ENCODE measurements at places on chromosomes 3 and 15.

GRCh38 chr3:16369276-16369675 is 104.3 kb downstream of the OXNAD1 start:
- DNase-seq, result no peak

- DNase-seq, result no peak
Observed at GRCh38 chr15:56798639-56799038, 65.3 kb upstream of the ZNF280D start.

DNA sequence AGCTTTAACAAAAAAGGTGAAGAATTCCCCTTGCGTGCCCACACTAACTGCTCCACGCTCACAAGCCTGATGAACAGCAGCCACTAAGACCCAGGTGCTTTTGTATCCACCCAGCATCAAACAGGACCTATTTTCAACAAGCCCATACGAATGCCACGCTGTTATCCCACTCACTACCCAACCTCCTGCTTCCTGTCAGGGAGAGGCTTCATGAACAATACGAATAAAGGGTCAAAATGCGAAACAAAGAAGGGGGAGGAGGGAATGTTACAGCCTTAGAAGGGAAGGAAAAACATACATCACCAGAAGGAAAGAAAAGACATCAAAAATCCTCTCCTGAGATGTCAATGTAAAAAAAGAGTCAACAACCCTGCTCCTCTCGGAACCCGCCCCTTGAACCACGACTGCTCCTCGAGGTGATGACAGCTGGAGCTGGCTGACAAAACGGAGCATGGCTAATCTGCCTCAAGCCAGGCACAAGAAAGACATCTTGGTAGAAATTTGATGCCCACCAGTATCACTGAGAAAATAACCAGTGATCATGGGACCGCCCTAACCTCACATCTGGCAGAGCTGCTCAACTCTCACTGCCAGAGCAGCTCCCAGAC is 9.7 kb downstream of the ERC2 start:
- no peak for DNase-seq

GRCh38 chr3:115502128-115502527 is 121.2 kb upstream of the GAP43 start:
- DNase-seq, result no peak

GRCh38 chr15:96347181-96348111 is 16.9 kb downstream of the NR2F2 start:
- no peak for DNase-seq

DNA sequence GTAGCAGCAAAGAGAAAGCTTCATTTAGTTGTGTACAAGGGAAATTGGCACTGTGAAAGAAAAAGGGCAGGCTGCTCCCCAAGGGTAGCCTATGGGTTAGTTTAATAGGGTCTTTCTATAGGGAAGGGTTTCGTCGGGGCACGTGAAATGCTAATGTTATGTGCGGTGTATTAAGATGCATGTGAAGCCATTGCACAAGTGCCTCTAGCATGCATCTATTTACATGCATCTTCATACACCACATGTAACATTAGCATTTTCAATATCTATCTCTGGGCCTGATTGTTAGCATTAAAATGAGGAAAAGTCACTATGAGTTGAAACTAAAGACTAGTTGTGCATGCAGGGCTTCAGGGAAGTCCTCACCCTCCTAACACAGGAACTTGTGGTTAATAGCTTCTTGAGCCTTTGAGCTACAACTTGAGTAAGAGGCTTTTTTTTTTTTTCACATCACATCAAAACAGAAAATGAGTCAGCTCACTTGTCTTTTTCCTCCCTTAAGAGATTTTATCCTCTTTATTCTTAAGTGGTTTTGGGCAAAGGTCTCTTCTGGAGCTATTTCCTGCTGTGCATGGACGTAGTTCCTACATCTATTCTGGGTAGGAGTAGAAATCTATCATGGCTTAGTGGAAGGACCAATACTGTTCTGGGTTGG is 613.4 kb downstream of the ZPLD1 start:
- DNase-seq, result no peak

GRCh38 chr3:36524560-36524959 is 144.3 kb downstream of the STAC start:
- DNase-seq, result no peak

- no peak for DNase-seq
Observed at GRCh38 chr3:35663471-35663870, 24.1 kb downstream of the ARPP21 start.
